ENCODE measurements at places on chromosomes 2 and 18. TPM values are rescaled to one million over a fixed set of nuclear protein-coding genes. Genes with fewer than 3 reads are reported as not detected.

The APLF gene
- 9.1 TPM for total RNA-seq

The NTSR2 gene
- not detected for total RNA-seq

The PLCD4 gene
- 0.89 TPM for total RNA-seq

The MYCN gene
- 5.9 TPM for total RNA-seq

The CTAGE1 gene
- total RNA-seq = not detected

The CIDEA gene
- total RNA-seq = 0.67 TPM

The STARD6 gene
- not detected for total RNA-seq

The PXDN gene
- 17.3 TPM for total RNA-seq

The KCNS3 gene
- total RNA-seq = 7.4 TPM

The BCS1L gene
- 38.9 TPM for total RNA-seq

- no peak overlapping the region for H3K27ac ChIP-seq
- no peaks in the 10 kb centered on the region for H3K27me3 ChIP-seq
- DNase-seq = peak; percentile 30
- H3K4me3 ChIP-seq = no peak overlapping the region
- H3K4me1 ChIP-seq = no peaks in the 10 kb centered on the region
Measured at GRCh38 chr2:47664817-47665216, 118.1 kb upstream of the MSH6 start.

- H3K27ac ChIP-seq = no peak overlapping the region
- DNase-seq = no peak
- no peaks in the 10 kb centered on the region for H3K36me3 ChIP-seq
- no peak overlapping the region for H3K4me3 ChIP-seq
- H3K27me3 ChIP-seq = no peaks in the 10 kb centered on the region
Measured at GRCh38 chr18:58638441-58638840, 9.6 kb upstream of the ALPK2 start.

DNA sequence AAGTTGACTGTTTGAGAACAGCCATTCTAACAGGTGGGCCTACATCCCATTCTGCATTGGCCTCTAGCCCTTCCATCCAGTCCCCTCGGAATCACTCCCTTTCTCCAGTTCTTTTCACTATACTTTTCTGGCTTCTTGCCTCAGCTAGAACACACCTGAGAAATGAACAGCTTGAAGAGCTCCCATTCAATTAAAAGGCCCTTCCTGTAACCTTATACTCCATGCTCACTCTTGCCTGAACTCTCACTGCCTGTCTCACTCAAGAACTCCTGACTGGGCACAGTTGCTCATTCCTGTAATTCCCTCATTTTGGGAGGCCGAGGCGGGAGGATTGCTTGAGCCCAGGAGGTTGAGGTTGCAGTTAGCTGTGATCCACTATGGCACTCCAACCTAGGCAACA, 23.6 kb downstream of the CHRNA1 start:
- H3K4me3 ChIP-seq = no peak overlapping the region
- no peaks in the 10 kb centered on the region for H3K4me1 ChIP-seq
- H3K36me3 ChIP-seq = no peaks in the 10 kb centered on the region

GRCh38 chr2:59033661-59034060, 792.5 kb upstream of the FANCL start:
- no peak overlapping the region for H3K27ac ChIP-seq
- no peaks in the 10 kb centered on the region for H3K4me1 ChIP-seq
- no peaks in the 10 kb centered on the region for H3K27me3 ChIP-seq

DNA sequence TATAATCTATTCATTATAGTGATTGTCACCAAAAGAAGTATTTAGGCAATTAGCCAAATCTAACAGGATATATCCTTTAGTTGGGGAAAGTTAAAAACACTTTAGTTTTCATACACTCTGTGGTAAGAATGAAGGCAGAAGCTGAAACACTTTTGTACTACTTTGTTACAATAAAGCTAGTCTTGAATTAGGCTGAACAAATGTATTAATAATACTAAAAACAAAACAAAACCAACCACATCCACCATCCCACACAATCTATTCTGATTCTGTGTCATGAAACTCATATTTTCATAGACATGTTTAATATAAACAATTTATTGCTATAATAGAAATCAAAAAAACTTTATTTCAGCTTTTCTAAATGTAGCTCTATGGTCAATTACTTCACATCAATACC, 508.8 kb downstream of the ZEB2 start:
- no peaks in the 10 kb centered on the region for H3K36me3 ChIP-seq
- no peak overlapping the region for H3K4me3 ChIP-seq
- H3K4me1 ChIP-seq = no peaks in the 10 kb centered on the region
- no peak overlapping the region for H3K27ac ChIP-seq

GRCh38 chr2:5695654-5696403, 3.6 kb downstream of the SOX11 start:
- peaks cover 33% of the 10 kb centered on the region for H3K4me1 ChIP-seq
- DNase-seq = no peak
- H3K36me3 ChIP-seq = no peaks in the 10 kb centered on the region
- no peak overlapping the region for H3K27ac ChIP-seq

GRCh38 chr18:9356976-9357375, 22.4 kb downstream of the TWSG1 start:
- no peak for DNase-seq
- H3K4me1 ChIP-seq = no peaks in the 10 kb centered on the region
- H3K36me3 ChIP-seq = no peaks in the 10 kb centered on the region
- no peak overlapping the region for H3K4me3 ChIP-seq
- no peaks in the 10 kb centered on the region for H3K27me3 ChIP-seq

GRCh38 chr2:118593257-118593656, 254.2 kb downstream of the EN1 start:
- no peak overlapping the region for H3K4me3 ChIP-seq
- H3K4me1 ChIP-seq = no peaks in the 10 kb centered on the region
- no peaks in the 10 kb centered on the region for H3K36me3 ChIP-seq

DNA sequence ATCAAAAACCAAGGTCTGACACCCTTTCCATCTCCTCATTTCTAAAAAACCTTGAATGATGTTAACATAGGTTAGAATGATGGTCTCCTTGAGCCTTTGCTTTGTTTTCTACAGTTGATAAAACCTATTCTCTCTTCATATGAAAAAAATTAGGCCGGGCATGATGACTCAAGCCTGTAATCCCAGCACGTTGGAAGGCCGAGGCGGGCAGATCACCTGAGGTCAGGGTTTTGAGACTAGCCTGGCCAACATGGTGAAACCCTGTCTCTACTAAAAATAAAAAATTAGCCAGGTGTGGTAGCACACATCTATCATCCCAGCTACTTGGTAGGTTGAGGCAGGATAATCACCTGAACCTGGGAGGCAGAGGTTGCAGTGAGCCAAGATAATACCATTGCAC, 49.4 kb downstream of the CCDC88A start:
- H3K36me3 ChIP-seq = no peaks in the 10 kb centered on the region
- no peak for DNase-seq
- H3K27ac ChIP-seq = no peak overlapping the region
- no peaks in the 10 kb centered on the region for H3K4me1 ChIP-seq
- no peaks in the 10 kb centered on the region for H3K27me3 ChIP-seq
- no peak overlapping the region for H3K4me3 ChIP-seq

GRCh38 chr2:218298314-218298875, 6.1 kb upstream of the TMBIM1 start:
- H3K27ac ChIP-seq = peak overlapping the region; percentile 97
- H3K27me3 ChIP-seq = no peaks in the 10 kb centered on the region
- no peak for DNase-seq
- no peaks in the 10 kb centered on the region for H3K36me3 ChIP-seq

DNA sequence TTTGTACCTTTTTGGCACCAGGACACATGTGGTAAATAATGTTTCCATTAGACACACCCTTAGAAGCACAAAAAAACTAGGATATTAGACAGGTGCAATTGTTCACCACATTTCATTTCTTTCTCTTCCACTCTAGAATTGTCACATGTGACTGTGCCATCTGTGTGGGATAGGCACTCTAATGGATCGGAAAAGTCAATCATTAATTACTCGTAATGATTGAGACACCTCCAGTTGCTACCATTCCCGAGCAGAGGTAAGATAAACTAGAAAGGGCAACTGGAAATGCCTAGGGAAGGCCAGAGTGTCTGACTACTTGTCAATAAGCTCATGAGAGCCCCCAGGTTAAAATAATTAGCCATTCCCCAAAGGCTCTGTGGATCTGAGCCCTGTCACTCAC, 59.9 kb downstream of the METTL4 start:
- no peaks in the 10 kb centered on the region for H3K27me3 ChIP-seq
- no peak overlapping the region for H3K27ac ChIP-seq
- no peaks in the 10 kb centered on the region for H3K36me3 ChIP-seq
- H3K4me3 ChIP-seq = no peak overlapping the region
- no peak for DNase-seq

GRCh38 chr18:68494802-68495581, 219.9 kb downstream of the TMX3 start:
- H3K36me3 ChIP-seq = no peaks in the 10 kb centered on the region
- no peak overlapping the region for H3K4me3 ChIP-seq
- no peaks in the 10 kb centered on the region for H3K4me1 ChIP-seq
- no peak for DNase-seq

- H3K4me1 ChIP-seq = peaks cover 8% of the 10 kb centered on the region
- H3K4me3 ChIP-seq = no peak overlapping the region
- peak; percentile 12 for DNase-seq
- no peaks in the 10 kb centered on the region for H3K27me3 ChIP-seq
- H3K36me3 ChIP-seq = no peaks in the 10 kb centered on the region
Measured at GRCh38 chr18:832085-832681, 20.1 kb upstream of the YES1 start.

GRCh38 chr2:58644451-58644850, 403.3 kb upstream of the FANCL start:
- no peaks in the 10 kb centered on the region for H3K36me3 ChIP-seq
- H3K27me3 ChIP-seq = no peaks in the 10 kb centered on the region
- no peak overlapping the region for H3K27ac ChIP-seq
- no peak for DNase-seq
- H3K4me3 ChIP-seq = no peak overlapping the region

DNA sequence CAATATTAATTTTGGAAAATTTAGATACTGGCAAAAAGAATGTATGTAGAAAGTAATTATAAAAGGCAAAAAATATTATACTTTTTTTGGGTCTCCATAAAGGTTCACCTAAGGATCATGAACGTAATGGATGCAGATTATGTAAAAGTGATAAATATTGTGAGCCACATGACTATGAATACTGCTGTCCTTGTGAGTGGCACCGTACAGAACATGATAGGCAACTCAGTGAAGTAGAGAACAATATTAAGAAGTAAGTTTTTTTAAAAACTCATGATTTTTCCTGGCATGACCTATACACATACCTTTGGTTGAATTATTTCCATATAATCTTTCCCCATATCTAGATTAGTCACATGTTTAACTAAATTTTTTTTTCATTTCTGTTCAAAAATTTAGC, 18.6 kb downstream of the GEN1 start:
- no peak for DNase-seq
- no peak overlapping the region for H3K4me3 ChIP-seq
- H3K4me1 ChIP-seq = no peaks in the 10 kb centered on the region
- no peaks in the 10 kb centered on the region for H3K27me3 ChIP-seq

DNA sequence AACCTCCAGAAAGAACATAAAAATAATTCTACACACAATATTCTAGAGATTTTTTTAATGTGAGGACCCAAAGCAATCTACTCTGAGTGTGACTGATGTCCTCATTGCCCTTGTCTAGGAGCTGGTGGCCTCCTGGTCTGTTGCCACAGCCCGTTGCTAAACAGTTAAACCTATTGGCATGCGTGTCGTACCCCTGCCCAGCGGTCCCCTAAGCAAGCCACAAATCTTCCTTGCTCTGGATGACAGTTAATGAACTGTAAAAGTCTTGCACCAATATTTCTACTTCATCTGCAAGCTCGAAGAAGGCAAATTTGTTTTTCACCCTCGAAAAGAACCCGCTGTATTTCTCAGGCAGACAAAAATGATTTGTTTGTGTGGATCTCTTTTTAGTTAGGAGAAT, 489.1 kb upstream of the MEX3C start:
- no peaks in the 10 kb centered on the region for H3K4me1 ChIP-seq
- H3K27me3 ChIP-seq = no peaks in the 10 kb centered on the region
- H3K4me3 ChIP-seq = no peak overlapping the region
- DNase-seq = no peak
- no peak overlapping the region for H3K27ac ChIP-seq
- H3K36me3 ChIP-seq = no peaks in the 10 kb centered on the region
